Psoas muscle (tissue), 8 donors: ENCODE measurements at places on chromosomes 7 and 10. TPM values are rescaled to one million over a fixed set of nuclear protein-coding genes. Genes with fewer than 3 reads are reported as not detected.
A peak's percentile ranks its signal among the peaks of the same experiment; 100 is the strongest.

- DNase-seq, result no peak
These were observed 150.7 kb upstream of the SHH start for GRCh38 chr7:155962968-155963300.

- peak; percentile 94 for DNase-seq
These were observed 118.2 kb downstream of the CUX1 start for GRCh38 chr7:101935521-101936141.

DNA sequence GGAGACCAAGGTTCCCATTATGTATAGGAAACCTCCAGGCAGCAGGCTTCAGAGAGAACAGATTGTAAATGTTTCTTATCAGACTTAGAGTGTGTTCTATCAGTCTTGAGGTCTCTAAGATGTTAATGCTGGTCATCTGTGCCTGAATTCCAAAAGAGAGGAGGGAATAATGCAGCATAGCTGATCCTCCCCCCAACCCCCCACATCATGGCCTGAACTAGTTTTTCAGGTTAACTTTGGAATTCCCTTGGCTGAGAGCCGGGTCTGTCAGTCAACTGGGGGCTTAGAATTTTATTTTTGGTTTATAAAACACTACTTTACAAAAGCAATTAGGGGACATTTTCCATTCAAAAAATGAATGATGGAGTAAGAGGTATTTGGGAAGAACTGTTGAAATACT, 184.3 kb downstream of the NEBL start:
- DNase-seq, result no peak

Gene UPK3B
- total RNA-seq, result 0.77 TPM

Gene SEMA3C
- 18.3 TPM for total RNA-seq

DNA sequence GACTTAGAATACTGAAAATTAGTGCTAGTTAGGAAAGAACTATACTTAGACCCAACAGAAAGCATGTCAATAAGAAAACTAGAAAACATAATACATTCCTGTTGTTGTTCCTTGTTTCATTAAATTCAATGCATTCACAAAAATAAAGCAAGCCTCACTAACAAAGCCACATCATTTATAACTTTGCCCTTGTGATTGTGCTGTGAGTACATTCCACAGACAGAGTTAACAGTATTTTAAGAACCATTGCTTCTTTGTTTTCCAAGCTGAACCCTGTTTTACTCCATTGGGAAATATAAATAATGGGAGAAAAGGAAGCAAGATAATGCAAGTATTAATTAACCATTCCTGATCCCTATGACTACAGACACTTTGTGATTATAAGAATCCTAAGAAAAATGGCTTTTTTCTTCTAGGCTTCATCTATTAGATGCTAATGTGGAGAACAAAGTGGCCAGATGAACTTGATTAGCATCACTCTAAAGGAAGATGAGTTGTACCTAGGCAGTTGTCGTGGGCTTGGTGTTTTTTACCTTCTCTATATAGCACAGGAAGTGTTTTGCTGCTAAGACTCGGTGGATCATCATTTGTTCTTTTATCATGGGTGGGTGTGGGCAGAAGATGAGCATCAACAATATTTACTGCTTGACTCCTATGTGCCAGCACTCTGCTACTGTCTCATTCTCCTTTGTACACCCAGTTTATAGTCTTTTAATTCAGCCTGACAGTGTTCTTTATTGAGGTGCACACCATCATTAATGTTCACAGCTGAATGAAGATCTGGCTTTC, 34.2 kb upstream of the ZNRF2 start:
- DNase-seq, result no peak
